ENCODE measurements at places on chromosomes 2 and 18.

DNA sequence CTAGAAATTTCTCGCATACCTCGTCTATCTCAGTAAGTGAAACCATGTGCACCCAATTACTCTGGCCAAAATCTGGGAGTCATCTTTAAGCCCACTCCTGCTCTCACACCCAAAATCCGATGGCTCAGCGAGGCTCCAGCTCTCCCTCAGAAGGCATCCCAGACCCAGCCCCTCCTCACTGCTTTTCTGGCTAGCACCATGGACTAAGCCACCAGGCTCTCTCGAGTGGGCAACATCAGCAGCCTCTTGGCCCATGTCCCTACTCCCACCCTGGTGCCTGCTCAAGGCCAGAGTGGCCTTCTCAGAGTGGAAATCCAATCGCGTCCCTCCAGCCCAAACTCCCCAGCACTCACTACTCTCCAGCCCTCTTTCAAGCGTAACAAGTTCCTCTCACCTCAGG lies 27.2 kb downstream of the TNS1 start:
- no peak for DNase-seq

DNA sequence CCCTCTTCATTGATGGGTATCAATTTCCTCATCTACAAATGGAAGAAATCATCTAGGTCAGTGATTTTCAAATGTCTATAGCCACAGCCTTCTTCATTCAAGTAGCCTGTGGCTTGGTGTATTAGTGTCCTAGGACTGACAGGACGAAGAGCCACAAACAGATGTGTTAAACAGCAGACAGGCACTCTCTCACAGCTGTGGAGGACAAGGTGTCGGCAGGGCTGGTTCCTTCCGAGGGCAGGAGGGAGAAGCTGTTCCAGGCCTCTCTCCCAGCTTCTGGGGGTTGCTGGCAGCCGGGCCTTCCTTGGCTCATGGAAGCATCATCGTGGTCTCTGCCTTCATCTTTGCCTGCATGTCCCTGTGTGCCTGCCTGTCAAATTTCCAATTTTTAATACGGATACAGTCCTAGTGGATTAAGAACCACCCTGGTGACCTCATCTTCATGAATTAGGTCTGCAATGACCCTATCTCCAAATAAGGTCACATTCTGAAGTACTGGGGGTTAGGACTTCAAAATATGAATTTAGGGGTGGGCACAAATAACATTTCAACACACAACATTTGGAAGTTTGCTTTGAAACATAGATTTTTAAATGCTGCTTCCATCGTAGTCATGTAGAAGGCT lies 86.5 kb downstream of the PTGR3 start:
- no peak for DNase-seq

- DNase-seq: no peak
Observed at GRCh38 chr2:230306474-230306873, 20.5 kb upstream of the SP140L start.

DNA sequence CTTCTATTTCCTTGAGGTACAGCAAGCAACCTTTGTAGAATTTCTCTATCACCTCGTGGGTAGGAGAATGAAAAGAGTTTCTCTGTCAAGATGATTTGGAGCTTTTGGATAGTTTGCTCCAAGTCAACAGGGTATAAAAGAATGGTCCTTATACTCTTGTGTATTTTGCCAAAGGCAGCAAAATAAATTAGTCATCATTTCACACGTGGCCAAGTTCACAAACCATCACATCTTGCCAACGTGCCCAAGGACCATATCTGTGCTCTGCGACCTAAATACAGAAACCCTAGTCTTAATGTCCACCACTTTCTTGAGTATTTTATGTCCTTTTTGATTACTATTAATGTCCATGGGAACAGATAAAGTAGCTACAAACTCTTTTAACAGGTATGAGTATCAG lies 262.9 kb downstream of the AFF3 start:
- no peak for DNase-seq

DNA sequence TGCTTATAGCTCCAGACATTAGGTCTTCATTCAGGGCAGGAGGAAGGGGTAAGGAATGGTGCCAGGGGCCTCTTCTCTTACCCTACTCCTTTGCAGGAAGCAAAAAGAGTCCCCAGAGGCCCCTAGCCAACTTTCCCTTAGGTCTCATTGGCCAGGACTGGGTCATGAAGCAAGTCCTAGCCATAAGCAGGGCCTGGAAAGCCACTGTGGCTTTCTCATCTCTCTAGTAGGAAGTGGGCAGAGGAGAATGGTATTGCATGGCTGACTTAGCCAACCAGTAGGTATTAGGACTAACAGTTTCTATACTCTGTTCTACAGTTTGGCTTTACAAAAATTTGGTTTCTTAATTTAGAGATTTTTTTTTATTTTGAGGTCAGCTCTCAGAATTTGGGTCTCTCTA lies 4.8 kb downstream of the FAM228A start:
- DNase-seq: no peak

DNA sequence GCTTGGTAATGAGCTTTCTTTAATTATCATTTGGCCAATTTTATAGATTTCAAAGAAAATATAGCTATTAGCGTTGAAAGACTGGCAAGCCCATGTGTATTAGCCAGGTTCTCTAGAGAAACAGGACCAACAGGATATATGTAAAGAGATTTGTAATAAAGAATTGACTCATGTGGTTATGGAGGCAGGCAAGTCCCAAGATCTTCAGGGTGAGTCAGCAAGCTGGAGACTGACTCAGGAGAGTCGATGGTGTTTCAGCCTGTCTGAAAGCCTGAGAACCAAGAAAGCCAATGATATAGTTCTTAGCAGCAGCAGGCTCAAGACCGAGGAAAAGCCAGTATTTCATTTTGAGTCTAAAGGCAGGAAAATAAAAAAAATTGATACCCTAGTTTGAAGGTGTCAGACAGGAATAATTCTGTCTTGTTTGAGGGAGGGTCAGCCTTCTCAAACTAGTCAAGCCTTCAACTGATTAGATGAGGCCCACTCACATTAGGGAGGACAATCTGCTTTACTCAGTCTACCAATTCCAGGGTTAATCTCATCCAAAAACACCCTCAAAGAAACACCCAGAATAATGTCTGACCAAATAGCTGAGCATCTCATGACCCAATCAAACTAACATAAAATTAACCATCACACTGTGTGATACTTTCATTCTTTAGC lies 78.3 kb upstream of the CRIM1 start:
- no peak for DNase-seq

DNA sequence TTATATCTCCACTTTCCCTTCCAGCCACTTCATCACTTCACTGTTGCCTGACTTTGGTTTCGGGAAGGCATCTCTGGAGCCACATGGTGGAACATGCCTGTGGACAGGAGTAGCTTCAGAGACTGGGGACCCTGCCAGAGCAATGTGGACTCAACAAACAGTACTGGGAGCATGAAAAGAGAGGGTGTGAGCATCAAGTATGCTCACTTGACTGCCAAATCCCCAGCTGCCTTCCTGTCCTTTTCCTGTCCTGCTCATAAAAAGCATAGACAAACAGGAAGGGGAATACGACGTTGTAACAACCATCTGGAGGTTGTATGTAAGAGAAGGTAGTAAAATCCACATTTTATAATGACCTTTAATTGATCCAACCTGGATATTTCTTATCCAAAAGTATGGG lies 61.3 kb upstream of the CSRNP3 start:
- DNase-seq: no peak

DNA sequence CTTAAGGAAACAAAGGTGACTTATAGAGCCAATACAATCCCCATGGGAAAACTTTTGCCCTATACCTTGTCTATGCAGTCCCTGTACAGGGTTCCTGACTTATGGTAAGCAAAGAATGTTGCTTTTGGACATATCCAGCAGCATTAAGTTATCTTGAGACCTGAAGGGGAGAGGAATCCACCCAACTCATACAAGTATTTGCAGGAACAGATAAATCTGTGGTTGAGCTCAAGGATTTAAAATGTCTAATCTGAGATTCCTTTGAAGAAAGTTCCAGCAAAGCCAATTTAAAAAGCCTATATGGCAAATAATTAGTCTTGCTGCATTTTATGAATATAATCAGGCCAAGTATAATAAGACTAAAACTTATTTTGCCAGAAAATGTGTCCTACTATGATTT lies 739.5 kb upstream of the CDH2 start:
- no peak for DNase-seq

GRCh38 chr2:120927265-120927628 lies 191.6 kb downstream of the GLI2 start:
- DNase-seq: no peak

DNA sequence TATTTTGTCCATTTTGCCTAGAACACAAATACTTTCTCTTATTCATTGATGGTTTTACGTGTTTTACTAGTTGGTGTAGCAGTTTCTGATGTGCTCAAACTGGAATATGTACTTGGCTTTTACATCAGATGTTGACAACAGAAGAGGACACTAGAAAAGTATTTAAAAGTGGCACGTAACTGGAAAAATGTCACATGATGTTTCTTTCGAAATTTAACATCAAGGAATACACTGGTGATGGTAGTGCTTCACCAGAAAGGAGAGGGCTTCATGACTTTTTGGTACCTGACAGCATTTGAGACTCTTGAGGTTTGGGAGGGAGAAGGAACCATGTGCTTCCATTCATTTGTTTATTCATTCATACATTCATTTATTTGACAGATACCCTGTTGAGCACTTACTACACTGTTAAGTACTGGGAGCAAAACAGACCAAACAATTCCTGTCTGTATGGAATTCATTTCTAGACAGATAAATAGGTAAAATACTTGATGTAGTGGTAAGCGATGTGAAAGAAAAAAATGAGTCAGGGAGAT lies 1.5 kb downstream of the GIGYF2 start:
- DNase-seq: no peak

- DNase-seq: no peak
Observed at GRCh38 chr2:160054984-160055725, 7.3 kb downstream of the PLA2R1 start.

- DNase-seq: no peak
Observed at GRCh38 chr2:234992624-234993349, 41.0 kb downstream of the SH3BP4 start.

DNA sequence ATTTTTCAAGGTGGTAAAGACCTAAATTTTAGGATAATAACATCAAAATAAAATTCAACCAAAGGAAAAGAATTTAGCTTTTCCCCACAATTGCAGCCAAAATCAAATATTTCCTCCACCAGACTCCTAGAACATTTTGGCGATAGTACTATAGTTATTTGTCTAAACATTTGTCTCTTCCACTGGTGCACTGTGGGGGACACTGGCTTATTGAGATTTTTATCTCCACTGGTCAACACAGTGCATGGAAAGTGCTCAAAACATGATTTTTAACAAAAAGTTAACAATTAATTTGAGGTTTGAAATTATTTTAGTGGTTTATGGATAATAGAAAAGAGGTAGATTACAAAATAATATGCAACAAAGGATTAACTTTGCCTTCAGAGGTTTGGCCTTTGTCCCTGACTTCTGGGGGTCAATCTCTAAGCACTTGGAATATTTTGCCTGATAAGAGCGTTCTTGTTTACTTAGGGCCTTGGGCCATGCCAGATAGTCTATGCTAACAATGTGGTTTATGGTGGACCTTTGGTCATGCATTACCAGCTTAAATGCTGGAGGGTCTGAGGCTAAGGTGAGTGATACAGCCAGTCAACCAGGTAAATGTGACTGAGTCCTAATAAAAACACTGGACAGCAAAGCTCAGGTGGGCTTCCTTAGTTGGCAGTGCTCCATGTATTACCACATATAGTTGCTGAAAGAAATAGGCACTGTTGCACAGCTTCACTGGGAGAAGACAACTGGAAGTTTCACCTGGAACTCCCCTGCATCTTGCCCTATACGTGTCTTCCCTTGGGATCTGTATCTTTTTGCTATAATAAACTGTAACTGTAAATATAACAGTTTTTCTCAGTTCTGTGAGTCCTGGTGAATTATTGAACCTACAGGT lies 67.2 kb upstream of the SATB2 start:
- no peak for DNase-seq

DNA sequence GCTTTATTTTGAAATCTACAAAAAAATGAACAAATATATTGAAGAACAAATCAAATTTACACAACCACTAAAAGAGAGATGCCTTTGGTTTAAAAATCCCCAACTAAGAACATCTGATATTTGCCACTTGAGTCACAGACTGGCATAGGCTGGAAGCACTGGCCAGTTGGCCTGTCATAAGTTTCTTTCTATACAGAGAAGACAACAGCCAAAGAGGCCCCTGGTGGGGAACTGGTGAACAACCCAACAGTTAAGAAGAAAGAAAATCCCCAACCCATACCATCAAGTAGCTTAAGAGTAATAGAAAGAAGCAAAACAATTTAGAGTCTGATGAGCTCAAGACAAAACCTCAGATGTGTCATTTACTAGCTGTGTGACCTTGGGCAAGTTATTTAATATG lies 45.5 kb downstream of the OSR1 start:
- no peak for DNase-seq

DNA sequence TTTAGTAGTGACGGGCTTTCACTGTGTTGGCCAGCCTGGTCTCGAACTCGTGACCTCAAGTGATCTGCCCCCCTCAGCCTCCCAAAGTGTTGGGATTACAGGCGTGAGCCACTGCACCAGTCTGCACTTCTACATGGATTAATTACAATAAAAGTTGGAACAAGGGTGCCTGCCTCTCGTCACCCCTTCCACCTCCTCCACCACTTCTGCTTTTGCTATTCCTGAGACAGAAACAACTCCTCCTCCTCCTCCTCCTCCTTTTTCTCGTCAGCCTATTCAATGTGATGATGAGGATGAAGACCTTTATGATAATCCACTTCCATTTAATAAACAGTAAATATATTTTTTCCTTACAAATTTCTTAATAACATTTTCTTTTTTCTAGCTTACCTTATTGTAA lies 35.2 kb downstream of the SRBD1 start:
- no peak for DNase-seq

GRCh38 chr2:24724111-24724775 lies 68.9 kb downstream of the PTRHD1 start:
- DNase-seq: no peak

DNA sequence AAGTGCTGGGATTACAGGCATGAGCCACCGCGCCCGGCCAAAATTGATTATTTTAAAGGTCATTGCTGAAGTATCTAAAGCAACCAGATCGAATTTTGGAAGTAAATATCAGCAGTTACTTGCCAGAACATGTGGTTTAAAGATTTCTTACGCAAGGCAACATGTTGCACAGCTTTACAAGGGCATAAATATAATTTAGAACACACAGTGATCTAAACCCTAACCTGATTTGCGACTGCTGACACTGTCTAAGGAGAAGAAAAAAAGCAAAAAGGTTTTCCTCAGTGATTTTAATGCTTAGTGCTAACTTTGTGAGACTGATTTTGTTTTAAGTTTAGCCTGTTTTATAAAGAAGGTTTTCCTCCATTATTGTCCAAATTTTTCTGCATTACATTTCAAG lies 569.9 kb upstream of the LINC00305 start:
- no peak for DNase-seq

GRCh38 chr2:4047961-4048891 lies 344.9 kb downstream of the DCDC2C start:
- DNase-seq: peak; percentile 17

GRCh38 chr2:202965810-202966460 lies 48.7 kb upstream of the NBEAL1 start:
- no peak for DNase-seq

GRCh38 chr2:192277494-192278109 lies 82.9 kb upstream of the TMEFF2 start:
- DNase-seq: no peak

All from pulmonary artery endothelial cell (primary cell).